Adipose tissue (tissue), 3 donors: ENCODE measurements at places on chromosomes 7 and 10. TPM values are rescaled to one million over a fixed set of nuclear protein-coding genes. Genes with fewer than 3 reads are reported as not detected.

Gene KAZALD1
- 3.1 TPM for polyA plus RNA-seq

Gene MRM2
- polyA plus RNA-seq, result 15.7 TPM

Gene KIFBP
- 22.3 TPM for polyA plus RNA-seq

Gene SPDYE6
- polyA plus RNA-seq, result not detected

Gene EPC1
- polyA plus RNA-seq, result 18.4 TPM

Gene GLRX3
- polyA plus RNA-seq, result 37.2 TPM

Gene CDC14C
- polyA plus RNA-seq, result not detected

Gene ATRNL1
- 0.09 TPM for polyA plus RNA-seq

Gene PKD2L1
- polyA plus RNA-seq, result 0.34 TPM

Gene EPDR1
- polyA plus RNA-seq, result 14.1 TPM

Gene CFAP46
- 0.13 TPM for polyA plus RNA-seq

Gene NRCAM
- polyA plus RNA-seq, result 2.5 TPM

Gene PDE1C
- polyA plus RNA-seq, result 1.0 TPM

Gene FOXL3
- not detected for polyA plus RNA-seq

Gene PLAU
- 29.8 TPM for polyA plus RNA-seq

Gene TRIM4
- 17.1 TPM for polyA plus RNA-seq

Gene TMEM184A
- polyA plus RNA-seq, result 0.34 TPM

Gene STEAP1B
- polyA plus RNA-seq, result 1.2 TPM

Gene SPOCK2
- polyA plus RNA-seq, result 7.8 TPM

Gene GOT1
- polyA plus RNA-seq, result 14.8 TPM

Gene MKI67
- 0.11 TPM for polyA plus RNA-seq

Gene JAZF1
- polyA plus RNA-seq, result 2.6 TPM

Gene AP5Z1
- polyA plus RNA-seq, result 35.0 TPM

Gene MSMB
- not detected for polyA plus RNA-seq

Gene CALML3
- polyA plus RNA-seq, result 0.22 TPM

Gene CLIP2
- 7.5 TPM for polyA plus RNA-seq

Gene CPA4
- polyA plus RNA-seq, result 5.9 TPM

Gene ABCC2
- 1.0 TPM for polyA plus RNA-seq

Gene OLAH
- 1.0 TPM for polyA plus RNA-seq
